ENCODE measurements at places on chromosomes 6 and 20. TPM values are rescaled to one million over a fixed set of nuclear protein-coding genes. Genes with fewer than 3 reads are reported as not detected.

Gene APCDD1L
- total RNA-seq = not detected

DNA sequence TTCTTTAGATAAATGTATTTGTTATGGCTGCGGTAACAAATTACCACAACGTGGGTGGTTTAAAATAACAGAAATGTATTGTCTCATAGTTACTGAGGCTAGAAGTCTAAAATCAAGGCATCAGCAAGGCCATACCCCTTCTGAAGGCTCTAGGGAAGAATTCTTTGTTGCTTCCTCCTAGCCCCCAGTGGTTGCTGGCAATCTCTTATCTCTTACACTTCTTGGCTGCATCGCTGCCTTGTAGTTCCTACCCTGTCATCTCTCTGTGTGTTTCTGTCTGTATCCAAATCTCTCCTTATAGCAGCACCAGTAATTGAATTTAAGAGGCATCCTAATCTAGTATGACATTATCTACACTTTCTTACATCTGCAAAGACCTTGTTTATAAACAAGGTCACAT is 534.7 kb downstream of the PHF3 start:
- no peaks in the 10 kb centered on the region for H3K36me3 ChIP-seq
- H3K4me3 ChIP-seq = no peak overlapping the region
- no peak for DNase-seq
- H3K4me1 ChIP-seq = no peaks in the 10 kb centered on the region

DNA sequence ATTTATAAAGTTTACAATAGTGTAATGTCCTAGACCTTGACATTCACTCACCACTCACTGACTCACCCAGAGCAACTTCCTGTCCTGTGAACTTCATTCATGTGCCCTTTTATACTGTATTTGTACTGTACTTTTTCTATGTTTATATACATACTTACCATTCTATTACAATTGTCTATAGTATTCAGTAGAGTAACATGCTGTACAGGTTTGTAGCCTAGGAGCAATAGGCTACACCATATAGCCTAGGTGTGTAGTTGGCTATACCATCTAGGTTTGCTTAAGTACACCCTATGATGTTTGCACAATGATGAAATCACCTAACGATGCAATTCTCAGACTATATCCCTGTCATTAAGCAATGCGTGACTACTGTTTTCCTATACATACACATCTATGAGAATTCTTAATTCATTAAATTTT is 17.5 kb downstream of the EDEM2 start:
- H3K4me1 ChIP-seq = peaks cover 13% of the 10 kb centered on the region
- H3K27ac ChIP-seq = peak overlapping the region; percentile 41
- no peaks in the 10 kb centered on the region for H3K27me3 ChIP-seq
- peak; percentile 40 for DNase-seq

DNA sequence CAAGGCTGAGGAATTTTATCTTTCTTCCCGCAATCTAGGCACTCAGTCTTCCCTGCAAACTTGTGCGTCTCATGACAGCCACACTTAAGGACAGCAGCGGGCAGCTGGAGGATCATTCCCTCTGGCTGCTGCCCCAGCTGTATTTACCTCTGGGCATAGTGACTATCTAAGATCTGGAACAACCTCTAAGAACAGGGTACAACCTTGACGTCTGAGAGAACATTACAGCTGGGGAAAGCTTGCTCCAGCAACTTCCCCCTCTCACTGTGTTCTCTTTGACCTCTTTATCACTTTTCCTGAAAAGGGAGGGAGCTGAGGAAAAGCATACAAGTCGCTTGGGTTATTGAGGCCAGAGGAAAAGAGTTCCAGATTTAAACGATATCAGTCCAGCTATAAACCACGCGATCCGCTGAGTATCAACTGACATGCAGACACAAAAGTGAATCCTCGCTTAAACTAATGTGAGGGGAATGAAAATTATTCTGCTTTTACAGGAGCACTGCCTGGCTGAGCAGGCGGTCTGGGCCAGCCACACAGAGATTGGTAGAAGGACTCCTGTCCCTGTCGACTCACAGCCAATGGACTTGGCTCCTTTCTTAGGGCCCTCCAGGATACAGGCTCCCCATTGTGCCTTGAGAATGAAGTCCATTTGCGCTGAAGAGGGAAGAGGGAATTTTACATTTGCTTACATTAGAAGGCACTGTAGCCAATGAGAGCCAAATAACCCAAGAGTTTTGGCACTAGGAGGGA is 153.3 kb downstream of the QRSL1 start:
- no peak for DNase-seq
- no peak overlapping the region for H3K4me3 ChIP-seq
- no peaks in the 10 kb centered on the region for H3K4me1 ChIP-seq
- H3K27me3 ChIP-seq = no peaks in the 10 kb centered on the region

- no peaks in the 10 kb centered on the region for H3K36me3 ChIP-seq
- no peak overlapping the region for H3K27ac ChIP-seq
- H3K4me1 ChIP-seq = no peaks in the 10 kb centered on the region
- DNase-seq = no peak
Observed at GRCh38 chr6:82691997-82692396, 328.4 kb downstream of the TPBG start.
